ENCODE measurements at places on chromosomes 4 and X.

DNA sequence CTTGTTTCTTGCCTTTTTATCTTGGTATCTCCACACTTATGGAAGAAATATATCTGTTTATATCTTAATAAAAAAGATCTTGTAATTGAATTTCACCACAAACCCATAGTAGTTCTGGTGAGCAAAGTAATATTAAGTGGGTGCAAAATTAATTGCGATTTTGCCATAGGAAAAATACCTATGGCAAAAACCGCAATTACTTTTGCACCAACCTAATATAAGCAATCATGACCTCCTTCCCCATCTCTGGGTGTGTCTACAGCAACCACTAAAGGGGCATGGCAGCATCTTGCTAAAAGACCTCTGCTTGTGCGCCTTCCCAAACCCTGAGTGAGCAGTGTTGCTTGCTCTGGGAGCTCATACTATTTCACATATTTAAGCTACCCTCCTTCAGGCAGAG is 124.2 kb upstream of the GUCY1A1 start:
- no peak for DNase-seq

- DNase-seq = no peak
These were observed 35.3 kb upstream of the HGFAC start for GRCh38 chr4:3406431-3406830.

DNA sequence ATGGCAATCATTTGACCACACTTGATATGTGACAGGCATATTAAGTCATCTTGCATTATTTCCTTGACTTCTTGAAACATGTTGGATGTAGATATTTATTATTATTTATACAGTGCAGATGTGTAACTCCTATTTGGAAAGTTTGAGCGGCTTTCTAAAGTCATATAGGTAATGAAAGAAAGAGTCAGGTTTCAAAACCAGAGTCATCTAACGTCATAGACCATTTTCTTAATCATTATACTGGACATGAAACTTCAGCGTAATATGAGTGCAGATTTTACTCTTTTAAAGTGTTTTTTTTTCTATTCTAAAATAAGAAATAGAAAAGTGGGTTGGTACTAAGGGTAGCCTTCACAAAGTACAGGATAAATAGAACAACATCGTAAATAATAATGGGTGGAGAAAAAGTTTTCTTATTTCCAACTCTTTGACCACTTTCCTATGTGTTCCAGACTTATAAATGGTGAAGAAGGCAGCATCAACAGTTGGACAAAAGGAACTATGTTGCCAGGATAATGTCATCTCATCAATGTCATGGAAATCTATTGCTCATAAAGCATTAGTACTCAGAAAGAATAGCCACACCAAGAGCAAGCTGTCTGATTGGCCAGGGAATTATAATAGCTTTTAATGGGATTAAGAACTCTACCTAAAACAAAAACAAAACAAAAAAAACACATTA is 108.0 kb upstream of the PCDH18 start:
- no peak for DNase-seq

GRCh38 chr4:89590128-89590527 is 246.8 kb downstream of the SNCA start:
- DNase-seq = no peak

DNA sequence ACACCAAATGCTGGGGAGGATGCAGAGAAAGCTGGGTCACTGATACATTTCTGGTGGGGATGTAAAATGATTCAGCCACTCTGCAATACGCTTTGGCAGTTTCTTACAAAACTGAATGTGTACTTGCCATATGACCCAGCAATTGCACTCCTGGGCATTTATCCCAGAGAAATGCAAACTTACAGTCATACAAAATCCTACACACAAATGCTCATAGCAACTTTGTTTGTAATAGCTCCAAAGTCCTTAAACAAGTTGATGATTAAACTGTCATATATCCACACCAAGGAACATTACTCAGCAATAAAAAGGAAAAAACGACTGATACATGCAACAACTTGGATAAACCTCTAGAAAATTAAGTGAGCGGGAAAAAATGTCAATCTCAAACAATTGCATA is 12.3 kb downstream of the MID1 start:
- no peak for DNase-seq

- no peak for DNase-seq
These were observed 144.7 kb downstream of the FAM47A start for GRCh38 chrX:33987458-33987857.

DNA sequence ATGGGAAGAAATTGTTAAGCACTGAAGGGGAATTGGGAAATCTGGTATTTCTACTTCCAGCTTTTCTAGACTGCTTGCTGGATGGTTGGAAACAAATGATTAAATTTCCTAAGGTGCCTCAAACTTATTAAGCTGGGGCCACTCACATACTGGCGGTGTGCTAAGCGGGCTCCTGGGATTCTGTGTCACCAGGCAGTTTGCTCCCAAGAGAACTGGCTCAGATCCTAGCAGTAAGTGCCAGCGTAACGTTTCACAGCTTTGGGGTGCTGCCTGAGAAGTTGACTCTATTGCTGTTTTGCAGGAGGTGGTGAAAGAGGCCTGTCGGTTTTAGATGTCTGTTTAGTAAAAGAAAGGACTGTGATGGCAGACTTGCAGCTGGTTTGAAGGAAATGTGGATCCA is 6.9 kb upstream of the REELD1 start:
- DNase-seq = no peak

DNA sequence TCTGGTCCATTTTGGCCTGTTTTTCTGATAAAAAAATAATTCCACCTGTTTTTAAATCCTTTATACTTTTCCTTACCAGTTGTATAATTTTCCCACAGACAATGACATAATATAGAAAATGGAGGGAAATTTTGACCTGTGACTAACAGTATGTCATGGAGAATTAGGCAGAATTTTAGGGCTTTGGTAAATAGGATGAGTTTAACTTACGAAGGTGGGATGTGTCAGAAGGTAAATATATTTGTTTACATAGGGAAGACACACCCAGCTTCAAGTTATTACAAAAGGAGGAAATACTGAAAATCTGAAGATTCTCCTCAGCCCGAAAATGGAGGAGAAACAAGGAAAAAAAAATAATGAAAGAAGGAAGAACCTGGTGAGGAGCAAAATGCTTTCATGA is 64.6 kb upstream of the PPP3CA start:
- no peak for DNase-seq

DNA sequence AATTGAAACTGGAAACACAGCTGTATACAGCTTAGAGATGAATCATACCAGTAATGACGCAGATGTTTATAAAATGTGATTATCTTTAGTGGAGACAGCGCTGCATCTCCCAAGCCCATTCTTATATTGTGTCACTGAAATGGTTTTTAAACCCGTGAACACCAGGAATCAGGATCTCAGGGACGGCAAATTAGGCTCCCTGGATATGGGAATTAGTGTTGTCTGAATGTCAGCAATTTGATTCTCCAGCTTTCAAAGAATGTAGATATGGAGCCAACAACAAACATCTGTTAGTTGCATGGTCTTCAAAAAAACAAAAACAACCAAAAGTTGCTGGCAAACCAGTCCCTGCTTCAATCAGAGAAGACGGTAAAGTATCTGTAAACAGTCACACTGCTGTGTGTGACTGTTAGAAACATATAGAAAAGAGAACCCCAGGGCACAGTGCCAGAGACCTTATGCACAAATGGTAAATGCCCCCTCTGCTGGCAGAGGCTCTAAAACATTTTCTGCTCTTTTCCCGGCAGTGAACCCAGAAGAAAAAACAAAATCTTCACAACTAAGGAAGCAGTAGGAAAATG is 351.9 kb upstream of the FTHL17 start:
- peak; percentile 36 for DNase-seq

DNA sequence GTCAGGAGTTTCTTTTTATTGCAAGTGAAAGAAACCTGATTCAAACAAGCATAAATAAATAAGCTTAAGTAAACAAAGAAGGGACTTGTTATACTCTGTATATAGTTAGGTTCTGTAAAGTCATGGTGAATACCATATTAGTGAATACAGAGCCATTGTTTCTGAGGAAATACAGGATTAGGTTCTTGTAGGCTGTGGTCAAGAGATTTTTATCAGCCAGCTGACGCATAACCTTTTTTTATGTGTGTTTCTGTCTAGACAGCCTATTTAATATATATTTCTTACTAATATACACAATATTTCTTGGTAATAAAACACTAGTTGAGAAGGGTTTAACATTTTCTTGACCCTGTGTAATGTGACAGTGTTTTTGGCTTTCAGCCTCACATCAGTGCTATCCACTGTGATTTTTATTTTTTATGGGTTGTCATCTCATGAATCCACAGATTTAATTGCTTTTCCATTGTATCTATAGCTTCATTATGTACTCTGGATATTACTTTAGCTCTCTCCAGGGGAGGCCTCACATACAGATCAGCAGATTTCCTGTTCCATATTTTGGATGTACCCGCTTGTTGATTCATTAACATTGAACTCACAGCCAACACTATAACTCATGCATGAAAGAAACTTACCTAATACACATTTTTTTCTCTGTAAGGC is 8.0 kb downstream of the HERC3 start:
- DNase-seq = no peak

- no peak for DNase-seq
These were observed 9.1 kb downstream of the SYN1 start for GRCh38 chrX:47610511-47610910.

DNA sequence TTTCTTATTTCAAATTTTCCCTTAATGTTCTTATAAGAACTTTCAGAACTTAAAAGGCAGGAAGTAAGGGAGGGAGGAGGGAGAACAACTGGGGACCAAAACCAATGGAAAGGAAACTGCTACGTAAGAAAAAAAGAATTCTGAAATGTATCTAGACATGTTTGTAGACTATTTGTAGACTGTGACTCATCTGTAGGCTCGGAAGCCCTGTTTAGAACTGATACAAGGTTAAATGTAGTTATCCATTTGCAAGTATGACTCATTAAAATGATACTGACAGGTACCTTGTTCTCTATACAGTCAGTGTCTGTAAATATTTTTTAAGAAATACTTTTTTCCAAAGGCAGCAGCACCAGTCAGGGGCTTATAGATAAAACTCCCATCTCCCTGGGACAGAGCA is 202.0 kb downstream of the DHX15 start:
- no peak for DNase-seq

DNA sequence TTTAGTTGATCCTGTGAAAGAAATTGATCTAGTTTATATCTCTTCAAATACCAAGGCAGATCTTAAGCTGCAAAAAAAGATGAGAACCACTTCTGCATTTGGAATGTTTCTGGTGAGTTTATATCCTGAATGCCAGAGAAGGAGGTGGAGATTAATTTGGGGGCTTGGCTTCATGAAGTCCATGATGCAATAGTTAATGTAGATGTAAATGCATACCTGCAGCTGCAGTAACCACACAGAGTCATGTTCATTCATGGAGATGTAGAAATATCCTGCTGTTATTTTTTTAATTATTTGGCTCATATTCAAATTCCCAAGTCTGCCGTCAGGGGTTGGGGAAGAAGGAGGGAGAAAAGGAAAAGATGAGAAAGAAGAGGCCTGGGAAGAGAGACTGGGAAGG is at the start of gene SULT1E1:
Gene SULT1E1, minus strand, starts transcription at position 94 of the 400 bp plus-strand sequence. CDS start 2,501 bp downstream, outside the sequence.
- DNase-seq = no peak

Data from GM04503 (cell line).